ENCODE measurements at places on chromosomes 3 and 15.

GRCh38 chr15:60975952-60976351, 253.2 kb downstream of the RORA start:
- no peak for DNase-seq

- DNase-seq: no peak
Measured at GRCh38 chr15:90869140-90869541, 753 bp downstream of the FURIN start.

GRCh38 chr3:168539909-168540308, 444.2 kb upstream of the GOLIM4 start:
- no peak for DNase-seq

GRCh38 chr3:172257648-172258400, 190.4 kb downstream of the GHSR start:
- no peak for DNase-seq

Measured in stimulated activated CD4-positive, alpha-beta T cell treated with anti-CD3 and anti-CD28 coated beads, Interleukin-12 subunit alpha, Interleukin-12 subunit beta, amount 100 ng/mL, for 4 hours (primary cell).